Astrocyte of the spinal cord (primary cell): ENCODE measurements at places on chromosomes 11 and 22.

GRCh38 chr22:43411869-43412807 is at the start of gene MPPED1:
MPPED1 (plus strand) TSS chr22:43412014; CDS start chr22:43424986, 12,972 bp downstream.
- no peak for DNase-seq

GRCh38 chr11:118277312-118277711 is 13.2 kb upstream of the MPZL2 start:
- DNase-seq = peak; percentile 12

DNA sequence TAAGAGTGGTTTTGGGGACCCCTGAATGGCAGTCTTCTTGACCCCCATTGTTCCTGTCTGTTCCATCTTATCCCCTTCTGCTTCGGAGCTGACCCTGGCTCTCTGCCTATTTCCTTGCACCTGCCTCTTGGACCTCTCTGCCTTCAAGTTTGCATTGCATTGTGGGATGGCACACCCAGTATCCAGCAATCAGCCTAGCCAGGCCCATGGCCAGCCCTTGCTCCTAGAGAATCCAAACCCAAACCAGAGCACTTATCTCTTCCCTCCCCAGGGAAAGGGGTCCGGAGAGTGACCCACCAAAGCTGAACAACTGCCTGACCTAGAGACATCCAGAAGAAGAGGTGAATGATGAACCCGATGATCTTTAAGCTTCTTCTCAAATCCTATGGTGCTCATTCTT is 607.3 kb upstream of the CADM1 start:
- no peak for DNase-seq

- no peak for DNase-seq
These were observed 42.1 kb upstream of the PHF21B start for GRCh38 chr22:45051946-45052345.

DNA sequence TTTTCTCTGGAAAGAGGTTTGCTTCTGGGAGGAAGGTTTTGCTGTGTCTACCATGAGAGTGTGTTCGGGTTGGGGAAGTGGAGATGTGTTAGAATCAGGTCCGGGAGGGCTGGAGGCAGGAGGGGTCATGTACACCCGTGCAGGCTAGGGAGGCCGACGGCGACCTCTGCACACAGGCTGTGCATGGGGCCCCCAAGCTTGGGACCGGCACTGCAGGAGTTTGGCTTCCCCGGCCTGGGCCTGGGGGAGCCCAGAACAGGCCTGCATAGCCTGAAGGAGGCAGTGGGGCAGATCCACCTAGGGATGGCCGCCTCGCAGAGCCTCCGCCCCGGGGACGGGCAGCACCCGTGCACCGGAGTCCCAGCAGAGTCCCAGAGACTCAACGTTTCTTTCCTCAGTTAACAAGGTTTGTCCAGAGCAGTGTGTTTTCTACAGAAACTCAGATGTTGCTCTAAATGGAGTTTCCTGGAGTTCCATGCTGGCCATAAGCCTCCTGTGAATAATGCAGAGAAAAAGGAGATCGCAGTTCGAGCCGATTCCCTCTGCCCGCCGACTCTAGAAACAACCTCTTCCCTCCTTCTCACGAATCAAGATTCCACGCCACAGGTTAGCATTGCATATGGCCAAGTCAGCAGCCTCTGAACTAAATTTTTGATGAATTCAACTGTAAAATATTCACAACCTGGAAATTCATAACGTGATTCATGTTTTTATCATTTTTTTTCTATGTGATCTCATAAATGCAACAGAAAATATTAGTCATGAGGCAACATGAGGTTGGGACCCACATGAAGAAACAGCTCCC is 427.3 kb downstream of the BRD1 start:
- no peak for DNase-seq
